ENCODE measurements at places on chromosomes 13 and 19.

DNA sequence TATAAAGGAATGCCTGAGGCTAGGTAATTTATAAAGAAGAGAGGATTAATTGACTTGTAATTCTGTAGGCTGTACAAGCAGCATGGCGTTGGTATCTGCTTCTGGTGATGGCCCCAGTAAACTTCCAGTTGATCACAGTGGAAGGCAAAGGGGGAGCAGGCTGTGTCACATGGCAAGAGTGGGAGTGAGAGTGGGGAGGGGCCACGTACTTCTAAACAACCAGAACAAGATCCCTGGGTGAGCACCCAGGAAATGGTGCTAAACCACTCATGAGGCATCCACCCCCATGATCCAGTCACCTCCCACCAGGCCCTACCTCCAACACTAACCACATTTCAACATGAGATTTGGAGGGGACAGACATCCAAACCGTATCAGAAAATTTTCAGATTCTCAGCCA is 3.0 kb upstream of the RNF113B start:
- DNase-seq: no peak

GRCh38 chr19:41936961-41937360 is 8.7 kb upstream of the ERFL start:
- no peak for DNase-seq

GRCh38 chr19:48977061-48977460 is 12.0 kb downstream of the FTL start:
- no peak for DNase-seq

DNA sequence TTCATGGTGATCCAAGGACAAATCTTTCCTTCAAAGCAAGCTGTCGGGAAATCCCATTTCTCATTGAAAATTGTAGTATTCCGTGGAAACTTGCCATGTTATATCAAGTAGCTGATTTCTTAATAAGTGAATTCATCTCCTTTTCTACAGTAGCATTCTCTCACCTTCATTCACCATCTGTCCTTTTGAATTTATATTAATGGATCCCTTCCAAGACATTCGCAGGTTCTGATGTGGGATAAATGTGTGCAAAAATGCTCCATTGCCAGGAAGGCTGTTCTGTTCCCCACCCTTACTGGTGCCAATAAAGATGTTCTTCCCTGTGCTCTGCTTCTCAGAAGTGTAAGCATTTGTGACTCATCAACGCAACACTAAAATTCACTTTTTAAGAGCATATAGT is 36.2 kb downstream of the AMER2 start:
- no peak for DNase-seq

GRCh38 chr19:4976401-4977298 is 7.7 kb downstream of the KDM4B start:
- DNase-seq: no peak

- DNase-seq: no peak
Observed at GRCh38 chr13:28659621-28659970, 666 bp downstream of the POMP start.

DNA sequence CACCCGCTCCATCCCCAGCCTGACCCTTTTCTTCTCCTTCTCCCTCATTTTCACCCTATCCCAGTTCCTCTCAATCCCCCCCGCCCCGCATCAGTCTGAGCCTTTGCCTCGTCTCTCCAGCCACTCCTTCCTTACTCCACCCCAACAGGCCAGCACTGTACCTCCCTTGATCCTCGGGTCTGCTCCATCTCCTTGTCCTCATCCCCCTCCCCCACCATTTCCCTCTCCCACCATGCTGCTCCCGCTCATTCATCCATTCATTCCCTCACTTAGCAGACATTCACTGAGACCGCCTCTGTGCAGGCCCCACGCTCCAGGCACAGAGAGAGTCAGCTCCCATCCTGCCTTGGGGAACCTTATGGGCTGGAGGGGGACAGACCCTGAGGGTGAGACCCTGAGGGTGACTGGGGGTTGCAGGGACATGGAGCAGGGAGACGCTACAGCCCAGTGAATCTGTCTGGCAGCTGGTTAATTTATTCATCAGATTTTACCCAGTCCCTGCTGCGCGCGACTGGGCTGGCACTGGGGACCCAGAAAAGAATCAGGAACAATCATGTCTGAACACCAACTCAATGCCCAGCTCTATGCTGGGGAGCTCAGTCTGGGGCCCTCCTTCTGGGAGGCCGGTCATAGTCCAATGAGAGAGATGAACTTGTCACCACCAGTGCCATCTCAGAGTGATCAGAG is 881 bp downstream of the ARHGAP33 start:
- no peak for DNase-seq

- DNase-seq: no peak
Observed at GRCh38 chr13:41654796-41655195, 197.4 kb downstream of the RGCC start.

- DNase-seq: no peak
Observed at GRCh38 chr19:32563761-32564160, 17.2 kb upstream of the PDCD5 start.

DNA sequence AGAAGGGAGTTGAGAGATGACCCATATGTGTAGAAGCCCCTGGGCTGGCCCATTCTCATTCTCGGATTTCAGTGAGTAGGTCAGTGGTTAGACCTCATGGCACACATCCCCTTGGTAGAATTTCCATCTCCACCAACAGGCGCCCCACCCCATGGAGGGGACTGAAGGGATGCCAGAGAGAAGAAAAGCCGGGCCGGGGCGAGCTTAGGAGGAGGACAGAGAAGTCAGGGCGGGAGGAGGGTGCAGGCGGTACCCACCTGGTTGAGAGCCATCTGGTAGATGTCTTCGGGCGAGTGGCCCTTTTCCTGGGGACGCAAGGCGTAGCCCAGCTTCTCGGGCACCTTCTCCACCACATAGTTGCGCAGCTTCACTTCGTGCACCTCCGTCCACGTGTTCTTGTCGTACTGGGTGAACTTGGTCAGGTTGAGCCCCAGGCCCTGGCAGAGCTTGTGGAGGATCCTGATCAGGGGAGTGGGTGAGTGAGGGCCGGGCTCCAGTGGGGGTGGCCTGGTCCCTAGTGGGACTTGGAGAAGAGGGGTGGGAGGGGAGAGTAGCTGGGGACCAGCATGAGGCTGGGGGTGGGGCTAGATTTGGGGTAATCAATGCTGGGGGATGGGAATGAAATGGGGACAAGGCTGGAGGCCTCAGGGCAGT is 2.5 kb downstream of the IL4I1 start:
- DNase-seq: no peak

- no peak for DNase-seq
Observed at GRCh38 chr13:77184455-77184854, 142.4 kb downstream of the MYCBP2 start.

GRCh38 chr19:3692141-3693024 is 7.9 kb downstream of the PIP5K1C start:
- DNase-seq: no peak

DNA sequence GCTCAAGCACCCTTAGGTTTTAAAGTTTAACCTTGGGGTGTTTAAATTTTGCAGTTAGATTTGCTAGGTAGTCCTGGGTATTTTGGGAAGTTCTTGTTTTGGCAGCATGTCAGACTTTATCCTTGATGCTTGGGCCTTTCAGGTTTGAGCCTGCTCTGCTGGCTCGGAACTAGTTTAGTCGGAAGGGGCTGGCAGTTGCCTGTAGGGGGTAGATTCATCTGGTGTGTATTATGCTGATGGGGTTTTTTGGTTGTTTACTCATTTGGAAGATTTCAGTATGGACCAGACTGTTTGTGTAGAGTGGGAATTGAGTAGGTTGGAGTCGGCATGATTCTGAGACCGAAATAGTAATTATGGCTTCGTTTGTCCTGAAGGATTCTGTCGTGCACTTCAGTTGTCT is 15.1 kb downstream of the ILF3 start:
- no peak for DNase-seq

Measured in amniotic stem cell (primary cell).